ENCODE measurements at places on chromosomes 4 and X.

- no peak for DNase-seq
These were observed 1536.4 kb upstream of the TENM3 start for GRCh38 chr4:180706766-180707165.

DNA sequence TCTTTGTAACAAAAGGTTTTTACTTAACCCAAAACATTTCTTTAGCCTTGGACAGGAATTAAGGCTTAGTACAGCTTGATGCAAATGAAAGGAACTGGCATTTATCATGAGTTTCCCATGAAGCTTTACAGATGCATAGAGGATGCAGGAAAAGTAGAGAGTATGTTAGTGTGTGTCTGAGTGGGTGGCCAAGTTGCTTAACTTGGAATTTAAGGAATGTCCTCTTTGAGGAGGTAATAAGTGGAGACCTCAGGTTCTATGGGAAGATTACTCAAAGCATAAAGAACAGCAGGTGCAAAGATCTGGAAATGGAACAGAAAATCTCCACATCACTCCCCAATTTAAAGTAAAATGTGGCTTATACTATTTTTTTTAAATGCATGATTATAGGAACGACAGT is 457.9 kb downstream of the KCNIP4 start:
- no peak for DNase-seq

GRCh38 chr4:997375-998071 is 4.3 kb upstream of the SLC26A1 start:
- no peak for DNase-seq

DNA sequence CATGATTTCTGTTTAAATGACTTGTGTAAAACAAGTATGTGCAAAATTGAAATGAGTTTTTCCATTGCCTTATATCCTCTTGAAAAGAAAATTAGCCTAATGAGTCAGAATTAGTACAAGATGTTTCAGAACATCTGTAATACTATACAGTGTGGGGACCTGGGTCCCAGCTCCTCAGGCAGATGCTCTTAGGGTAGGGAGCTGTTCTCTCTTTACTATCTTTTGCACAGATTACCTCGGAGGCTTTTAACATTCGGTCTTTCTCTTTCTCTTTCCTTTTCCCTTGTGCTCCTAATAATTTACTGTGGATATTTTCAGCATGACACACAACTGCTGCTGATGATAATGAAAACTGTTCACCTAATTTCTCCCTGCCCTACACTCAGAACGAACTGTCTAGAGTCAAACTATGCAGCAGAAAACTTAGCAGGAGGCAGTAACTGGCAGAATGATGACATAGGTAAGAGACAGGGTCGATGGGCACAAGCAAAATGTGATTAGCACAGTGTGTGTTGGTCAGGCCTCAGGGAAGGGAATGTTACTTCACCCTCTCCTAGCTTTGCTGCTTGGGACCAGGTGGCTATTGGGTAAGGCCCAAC is 455.3 kb downstream of the PDHA2 start:
- DNase-seq = no peak

DNA sequence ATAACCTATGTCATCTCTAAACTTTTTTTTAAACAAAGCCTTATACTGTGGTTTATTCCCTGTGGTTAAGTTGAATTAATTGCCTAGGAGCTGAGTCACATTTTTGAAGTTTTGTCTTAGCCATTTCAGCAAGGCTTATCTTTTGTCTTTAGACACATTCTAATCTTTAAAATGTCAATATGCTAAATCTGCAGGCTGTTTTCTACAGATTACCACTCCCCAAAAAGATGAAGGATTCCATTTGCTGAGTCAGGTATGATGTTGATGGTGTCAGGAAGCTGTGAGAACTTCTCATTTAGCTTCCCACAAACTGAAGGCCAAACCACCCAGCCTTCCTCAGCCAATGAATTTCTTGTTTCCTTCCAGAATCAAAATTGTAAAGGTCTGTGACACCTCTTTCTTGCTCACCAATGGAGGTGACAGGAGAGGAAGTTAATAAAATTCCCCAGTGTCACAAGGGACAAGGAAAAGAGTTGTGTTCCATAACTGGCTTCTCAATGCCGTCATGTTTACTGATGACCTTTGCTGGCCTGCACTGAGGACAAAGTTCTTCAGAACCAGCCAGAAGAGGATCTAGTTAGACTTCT is 3.7 kb upstream of the CXCL6 start:
- DNase-seq = no peak

- DNase-seq = no peak
These were observed 442.9 kb upstream of the BOD1L1 start for GRCh38 chr4:14070289-14070880.

GRCh38 chr4:143294310-143294709 is 42.4 kb upstream of the GAB1 start:
- DNase-seq = no peak

DNA sequence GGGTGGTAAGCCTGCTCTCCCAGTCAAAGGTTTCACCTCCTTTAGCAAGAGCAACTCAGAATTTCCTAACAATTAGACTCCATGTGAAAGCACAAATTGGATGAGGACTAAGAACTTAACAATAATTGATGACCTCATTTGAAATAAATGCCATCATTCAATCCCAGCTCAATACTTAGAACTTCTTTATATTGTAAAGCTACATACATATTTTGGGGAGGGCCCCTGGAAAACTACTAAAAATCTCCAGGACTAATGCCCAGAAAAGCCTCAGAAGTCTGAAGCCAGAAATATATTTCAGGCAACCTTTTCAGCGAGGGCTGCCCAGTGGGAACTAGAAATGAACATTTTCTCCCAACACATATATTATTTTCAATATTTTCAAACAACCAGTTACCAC is 38.1 kb downstream of the AMOT start:
- no peak for DNase-seq

- DNase-seq = no peak
These were observed 164.4 kb downstream of the QDPR start for GRCh38 chr4:17347445-17347844.

GRCh38 chr4:122346036-122346435 is 32.8 kb upstream of the ADAD1 start:
- DNase-seq = no peak

- no peak for DNase-seq
These were observed at the start of gene MAGEA1 for GRCh38 chrX:153179131-153179530. TSS of gene MAGEA1 (plus strand) at chrX:153179284. CDS start at chrX:153182390, 3,106 bp downstream.

- no peak for DNase-seq
These were observed 54.7 kb downstream of the OTC start for GRCh38 chrX:38407126-38407525.
